ENCODE measurements at places on chromosomes 3 and 15.

GRCh38 chr15:84914909-84915605, 30.6 kb downstream of the SLC28A1 start:
- DNase-seq, result peak; percentile 79

DNA sequence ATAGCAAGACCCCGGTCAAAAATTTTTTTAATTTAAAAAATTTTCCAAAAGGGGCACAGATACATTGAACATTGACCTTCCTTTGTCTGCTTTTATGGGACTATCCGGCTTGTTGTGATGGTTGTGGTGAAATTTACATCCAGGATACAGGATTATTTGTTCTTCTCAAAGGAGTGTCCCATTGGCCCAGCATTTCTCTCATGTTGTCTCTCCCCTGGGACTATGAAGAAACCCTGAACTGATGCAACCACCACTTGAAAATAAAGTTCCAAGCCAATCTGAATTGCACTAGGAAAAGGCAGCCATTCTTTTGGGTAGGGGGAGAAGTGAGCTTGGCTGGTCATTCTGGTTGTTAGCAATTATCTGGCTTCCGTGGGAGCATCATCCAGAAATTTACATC, 58.4 kb downstream of the PPARG start:
- no peak for DNase-seq

DNA sequence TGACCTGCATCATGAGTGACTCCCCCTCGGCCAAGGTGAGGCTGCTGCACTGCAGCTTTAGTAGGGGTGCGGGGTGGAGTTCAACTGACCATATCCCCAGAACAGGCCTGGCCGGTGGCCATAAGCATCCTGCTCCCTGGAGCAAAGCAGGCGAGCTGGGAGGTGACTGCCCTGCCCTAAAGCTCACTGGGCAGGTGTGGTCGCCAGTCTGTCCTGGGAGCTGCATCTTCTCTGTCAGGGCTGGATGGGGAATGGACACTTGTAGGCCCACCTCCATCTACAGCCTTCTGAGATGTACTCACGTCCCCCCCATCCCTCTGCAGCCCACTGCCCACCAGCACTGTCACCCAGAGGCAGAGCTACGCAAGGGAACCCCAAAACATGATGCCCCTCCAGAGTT, 14.5 kb downstream of the NBEAL2 start:
- no peak for DNase-seq

DNA sequence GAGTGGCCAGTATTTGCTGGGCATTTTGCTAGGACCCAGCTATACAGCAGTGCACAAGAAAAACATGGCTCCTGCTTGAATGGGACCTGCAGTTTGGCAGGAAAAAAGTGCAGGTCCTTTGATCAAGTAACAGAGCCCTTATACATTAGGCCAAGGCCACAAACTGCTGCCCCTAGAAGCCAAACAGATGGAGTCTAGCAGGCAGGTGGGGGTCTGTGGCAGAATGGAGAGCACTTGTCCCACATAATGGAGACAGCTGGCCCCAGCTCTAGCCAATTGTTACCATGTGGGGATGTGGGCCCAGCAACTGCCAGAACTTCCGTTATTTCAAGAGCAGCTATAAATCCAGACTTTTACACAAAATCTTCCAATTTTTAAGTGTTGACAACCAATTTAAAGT, 79.3 kb downstream of the SHQ1 start:
- no peak for DNase-seq

DNA sequence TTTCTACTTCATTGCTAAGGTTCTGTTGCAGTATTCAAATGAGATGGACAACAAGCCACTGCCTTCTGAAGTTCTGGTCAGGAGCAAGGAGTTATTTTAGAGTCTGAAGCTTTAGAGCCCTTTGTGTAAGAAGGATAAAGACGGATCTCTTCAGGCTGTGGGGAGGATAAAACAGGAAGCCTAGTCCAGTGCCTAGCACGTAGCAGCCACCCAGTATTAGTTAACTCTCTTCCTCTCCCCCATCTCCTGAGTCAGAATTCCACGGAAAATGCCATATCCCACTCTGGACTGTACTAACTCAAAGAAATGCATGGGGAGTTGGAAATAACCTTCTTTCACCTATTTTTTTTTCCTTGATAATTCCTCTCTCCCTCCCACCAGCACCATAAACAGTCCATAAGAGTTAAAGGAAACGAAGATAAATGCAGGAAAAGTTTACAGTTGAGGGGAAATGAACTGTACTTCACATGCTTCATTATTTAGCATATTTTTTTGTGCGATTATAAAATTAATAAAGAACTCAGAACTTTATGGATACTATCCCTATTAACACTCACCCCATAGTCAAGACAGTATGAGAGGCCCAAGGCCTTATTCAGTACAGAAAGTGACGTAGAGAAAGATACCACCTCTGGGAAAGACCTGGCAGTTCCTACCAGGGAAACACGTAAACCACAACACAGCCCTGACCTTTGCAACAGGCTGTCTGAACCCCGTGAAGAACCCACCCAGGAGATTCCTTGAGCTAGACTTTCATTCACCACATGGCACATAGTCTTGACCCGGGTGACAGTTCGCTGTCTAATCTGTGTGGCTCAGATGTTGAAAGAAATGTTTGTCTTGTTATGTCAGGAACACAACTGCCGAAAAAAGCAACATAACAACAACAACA, 9.2 kb downstream of the IGF2BP2 start:
- no peak for DNase-seq

Data from NCI-H1436 (cell line).